ENCODE measurements at places on chromosomes 7 and 10. TPM values are rescaled to one million over a fixed set of nuclear protein-coding genes. Genes with fewer than 3 reads are reported as not detected.

DNA sequence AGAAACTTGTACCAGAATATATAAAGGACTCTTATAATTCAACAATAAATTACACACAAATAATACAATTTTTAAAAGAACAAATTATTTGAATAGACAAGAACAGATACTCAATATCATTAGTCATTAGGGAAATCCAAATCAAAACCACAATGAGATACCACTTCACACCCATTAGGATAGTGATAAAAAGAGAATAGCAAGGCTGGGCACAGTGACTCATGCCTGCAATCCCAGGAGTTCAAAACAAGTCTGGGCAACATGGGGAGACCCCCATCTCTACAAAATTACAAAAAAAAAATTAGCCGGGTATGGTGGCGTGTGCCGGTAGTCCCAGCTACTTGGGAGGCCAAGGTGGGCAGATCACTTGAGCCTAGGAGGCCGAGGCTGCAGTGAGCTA, 52.2 kb upstream of the KCNIP2 start:
- DNase-seq: no peak

GRCh38 chr10:119101366-119102098, 2.4 kb upstream of the DENND10 start:
- no peak for DNase-seq

The SPDYE3 gene
- total RNA-seq: not detected

The AFAP1L2 gene
- total RNA-seq: 42.6 TPM

The MKLN1 gene
- total RNA-seq: 30.7 TPM

The VWDE gene
- 0.20 TPM for total RNA-seq

DNA sequence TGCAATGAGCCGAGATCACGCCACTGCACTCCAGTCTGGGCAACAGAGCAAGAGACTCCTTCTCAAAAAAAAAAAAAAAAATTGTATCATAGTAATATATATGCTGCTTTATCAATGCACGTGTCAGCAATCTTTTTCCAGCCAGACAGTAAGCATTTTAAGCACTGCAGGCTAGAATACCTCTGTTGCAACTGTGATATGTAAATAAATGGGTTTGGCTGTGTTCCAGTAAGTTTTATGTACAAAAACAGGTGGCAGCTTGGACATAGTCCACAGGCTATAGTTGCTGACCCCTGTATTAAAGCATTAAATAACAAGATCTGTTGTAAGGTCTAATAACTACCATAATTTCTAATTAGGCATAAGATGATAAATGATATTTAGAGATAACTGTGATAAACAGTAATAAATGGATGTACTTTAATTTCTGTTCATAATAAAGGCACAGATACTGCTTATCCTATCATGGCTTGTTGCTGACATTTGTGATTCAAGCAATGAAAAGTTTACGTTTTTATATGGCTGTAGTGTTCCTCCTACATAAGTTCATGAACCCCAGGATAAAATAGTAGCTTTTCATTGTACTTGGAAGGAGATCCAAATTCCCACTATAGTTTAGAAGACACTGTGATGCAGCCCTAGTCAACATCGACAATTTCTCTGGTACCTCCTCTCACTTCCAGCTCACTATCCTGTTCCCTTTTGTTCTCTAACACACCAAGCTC, 161.4 kb downstream of the ELMO1 start:
- DNase-seq: no peak
